Activated CD4-positive, alpha-beta memory T cell treated with anti-CD3 and anti-CD28 coated beads, Interleukin-2, amount 10 ng/mL, durations not matched to agents 7 days and 5 days (primary cell): ENCODE measurements at places on chromosomes 3 and 15.

- DNase-seq = peak; percentile 43
These were observed at the start of gene PLCH1 for GRCh38 chr3:155744626-155745324. Gene PLCH1, minus strand, starts transcription at chr3:155745071. Its CDS starts 40,847 bp downstream, at chr3:155704224.

DNA sequence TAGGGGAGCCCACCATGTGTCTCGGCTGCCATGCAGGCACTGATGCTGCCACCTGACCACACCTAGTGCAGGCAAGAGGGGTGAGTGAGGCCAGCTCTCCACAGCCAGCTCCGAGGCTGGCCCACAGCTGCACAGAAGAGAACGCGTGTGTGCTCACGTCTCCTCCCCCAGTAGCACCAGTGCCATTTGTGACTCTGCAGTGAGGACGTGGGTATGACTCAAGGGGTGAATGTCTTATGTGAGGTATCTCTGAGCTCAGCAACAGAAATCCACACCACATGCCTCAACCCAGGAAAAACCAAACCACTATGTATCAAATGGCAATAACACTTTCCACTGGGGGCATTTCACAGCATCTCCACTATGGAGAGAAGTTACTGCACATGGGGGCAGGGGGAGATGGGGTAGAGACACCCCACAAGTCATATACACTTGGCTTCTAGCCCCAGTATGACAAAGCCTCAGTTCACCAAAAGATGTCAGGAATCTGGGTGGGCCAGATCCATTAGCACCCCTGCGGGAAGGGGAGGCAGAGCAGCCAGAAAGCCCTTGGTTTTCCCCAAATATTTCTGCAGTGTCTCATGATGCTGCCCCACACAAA, 87.6 kb downstream of the LRIG1 start:
- DNase-seq = no peak

DNA sequence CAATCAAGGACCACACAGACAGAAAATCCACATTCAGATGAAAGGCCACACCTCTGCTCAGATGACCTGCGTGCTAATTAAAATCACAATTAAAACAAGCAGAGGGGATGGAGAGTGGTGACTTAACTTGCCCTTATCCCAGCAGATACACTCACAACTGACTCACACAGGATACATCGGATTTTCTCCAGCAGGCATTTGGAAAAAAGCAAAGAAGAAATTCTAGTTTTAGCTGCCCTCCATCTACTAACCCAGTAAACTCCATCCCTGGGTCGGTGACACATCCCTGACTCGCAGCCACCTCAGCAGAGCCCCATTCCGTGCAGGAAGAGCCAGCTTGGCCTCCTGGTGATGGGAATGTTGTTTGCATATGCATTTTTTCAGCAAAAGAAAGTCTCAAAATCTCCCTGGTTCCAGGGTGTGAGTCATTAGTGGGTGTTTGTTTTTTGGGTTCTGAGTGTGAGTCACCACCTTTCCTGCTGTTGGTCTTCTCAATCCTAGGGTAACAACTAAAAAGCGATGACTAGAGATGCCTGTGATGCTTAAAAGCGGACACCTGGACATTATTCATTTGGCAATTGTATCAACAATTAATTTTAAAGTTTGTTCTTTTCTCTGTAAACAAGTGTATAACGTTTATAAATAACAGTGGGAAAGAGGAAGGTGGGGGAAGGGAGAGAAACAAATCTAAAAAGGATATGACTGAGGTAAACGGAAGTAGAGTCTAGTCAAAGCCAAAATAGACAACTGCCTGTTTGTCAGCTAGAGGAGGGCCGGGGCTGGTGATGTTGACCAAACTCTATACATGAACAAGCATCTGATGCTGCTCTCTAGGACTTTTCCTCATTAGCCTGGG, 49.8 kb upstream of the SLC4A7 start:
- peak; percentile 69 for DNase-seq

DNA sequence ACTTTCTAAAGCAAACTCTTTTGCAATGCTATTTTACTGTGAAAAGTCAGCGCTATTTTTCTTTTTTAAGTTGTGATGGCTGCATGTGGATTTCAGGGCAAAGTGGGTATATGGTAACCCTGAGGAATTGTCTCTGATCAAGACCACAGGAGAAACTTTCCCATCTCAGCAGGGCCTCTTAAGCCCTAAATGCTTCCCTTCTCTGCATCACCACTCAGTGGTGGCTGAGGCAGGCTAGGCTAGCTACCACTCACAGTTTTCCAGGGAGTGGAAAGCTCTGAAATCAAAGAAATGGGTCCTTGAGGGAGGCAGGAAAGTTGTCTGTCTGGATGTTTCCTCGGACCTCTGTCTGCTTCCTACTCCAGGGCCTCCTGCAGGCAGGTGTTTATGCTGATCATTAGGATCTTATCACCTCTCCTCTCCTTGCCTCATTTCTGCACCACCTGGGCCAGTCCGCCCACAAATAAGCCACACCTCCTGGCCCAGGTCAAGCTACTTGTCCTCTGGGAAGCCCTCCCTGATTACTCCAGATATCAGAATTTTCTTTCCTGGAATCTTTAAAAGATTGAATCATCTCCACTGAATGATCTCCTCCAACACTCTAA, 37.0 kb downstream of the CEMIP start:
- no peak for DNase-seq

GRCh38 chr3:107942244-107942643, 148.6 kb downstream of the CD47 start:
- DNase-seq = peak; percentile 37

DNA sequence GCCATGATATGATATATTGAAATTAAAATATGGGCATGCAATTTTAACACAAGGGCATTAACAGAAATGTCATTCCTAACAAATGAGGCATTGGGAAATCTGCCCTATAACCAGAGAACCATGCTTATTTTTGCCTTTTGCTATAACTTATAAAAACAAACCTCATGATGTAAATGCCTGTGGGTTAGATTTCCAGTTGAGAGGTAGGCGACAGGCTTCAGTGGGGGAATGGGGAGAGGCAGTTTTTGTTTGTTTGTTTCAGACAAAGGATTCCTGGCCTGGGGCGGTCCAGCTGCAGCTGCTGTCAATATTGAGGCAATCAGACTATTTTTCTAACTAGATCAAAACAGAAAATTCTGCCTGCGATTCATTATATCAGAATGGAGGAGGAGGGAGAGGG, 490.4 kb upstream of the CFAP20DC start:
- no peak for DNase-seq

DNA sequence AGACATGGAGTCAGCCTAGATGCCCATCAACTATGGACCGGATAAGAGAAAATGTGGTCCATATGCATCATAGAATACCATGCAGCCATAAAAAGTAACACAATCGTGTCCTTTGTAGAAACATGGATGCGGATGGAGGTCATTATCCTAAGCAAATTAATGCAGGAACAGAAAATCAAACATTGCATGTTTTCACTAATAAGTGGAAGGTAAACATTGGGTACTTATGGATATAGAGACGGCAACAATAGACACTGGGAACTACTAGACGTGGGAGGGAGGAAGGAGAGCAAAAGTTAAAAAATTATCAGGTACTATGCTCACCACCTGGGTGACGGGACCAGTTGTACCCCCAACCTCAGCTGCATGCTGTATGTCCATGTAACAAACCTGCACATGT, 2.5 kb downstream of the PLD1 start:
- no peak for DNase-seq

DNA sequence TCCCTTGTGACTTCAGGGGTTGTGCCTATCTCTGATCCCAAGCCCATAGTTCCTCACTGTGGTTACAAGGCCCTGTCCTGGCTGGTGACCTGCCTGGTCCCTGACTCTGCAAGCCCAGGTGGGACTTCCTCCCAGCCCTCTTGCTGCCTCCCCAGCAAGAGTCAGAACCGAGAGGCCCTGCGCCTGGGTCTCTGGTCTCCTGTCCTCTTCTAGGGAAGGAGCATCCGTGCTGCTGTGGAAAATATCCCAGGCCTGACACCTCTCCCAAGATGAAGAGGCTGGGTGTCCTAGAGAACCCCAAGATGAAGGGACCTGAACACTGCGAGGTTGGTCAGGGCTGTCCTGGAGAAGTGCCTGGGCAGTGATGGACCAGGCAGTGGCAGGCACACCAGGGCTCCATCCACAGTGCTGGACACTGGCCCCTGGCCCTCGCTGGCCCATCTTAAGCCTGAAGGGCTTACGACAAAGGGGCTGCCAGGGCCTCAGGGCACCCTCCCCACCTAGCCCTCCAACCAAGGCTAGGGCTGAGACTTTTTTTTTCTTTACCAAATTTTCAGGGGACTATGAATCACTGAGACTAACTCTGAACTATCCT, 32.7 kb downstream of the PTH1R start:
- no peak for DNase-seq

GRCh38 chr3:101268971-101269671, 51.3 kb downstream of the IMPG2 start:
- no peak for DNase-seq

DNA sequence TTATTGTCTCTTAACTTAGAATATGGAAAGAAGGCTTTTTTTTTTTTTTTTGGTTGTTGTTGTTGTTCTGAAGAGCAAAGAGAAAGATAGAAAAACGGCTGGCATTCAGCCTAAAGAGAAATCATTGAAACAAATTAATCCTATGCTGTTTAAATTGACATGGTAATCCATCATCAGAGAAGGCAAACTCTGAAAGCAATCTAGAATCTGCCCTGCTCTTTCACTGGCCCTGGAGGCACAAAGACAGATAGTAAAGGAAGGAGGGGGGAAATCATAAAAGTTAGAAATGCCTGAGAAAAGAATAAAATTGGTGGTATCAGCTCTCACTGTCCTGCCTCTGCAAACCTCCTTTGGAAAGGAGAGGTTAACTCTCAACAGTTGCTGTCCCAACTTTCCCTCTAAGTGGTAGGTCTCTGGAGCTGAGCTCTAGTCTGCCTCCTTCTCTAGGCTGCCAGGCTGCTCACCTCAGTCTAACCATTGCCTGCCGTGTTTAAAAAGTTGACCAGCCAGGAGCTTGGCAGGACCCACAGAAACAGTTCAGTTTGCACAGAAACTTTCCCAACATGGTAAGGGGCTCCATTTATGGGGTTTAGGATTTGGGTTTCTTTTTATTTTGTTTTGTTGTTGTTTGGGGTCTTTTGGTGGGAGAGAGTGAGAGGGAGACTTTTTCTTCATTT, 13.4 kb upstream of the NR2F2 start:
- DNase-seq = no peak

- no peak for DNase-seq
These were observed 155.6 kb upstream of the SLC2A2 start for GRCh38 chr3:171181907-171182690.

- DNase-seq = no peak
These were observed 255.6 kb downstream of the ZNF621 start for GRCh38 chr3:40780291-40780924.

GRCh38 chr15:65338366-65338765, 33.9 kb downstream of the RNU5B-1 start:
- no peak for DNase-seq

GRCh38 chr15:25844076-25844475, 19.1 kb downstream of the ATP10A start:
- DNase-seq = no peak

DNA sequence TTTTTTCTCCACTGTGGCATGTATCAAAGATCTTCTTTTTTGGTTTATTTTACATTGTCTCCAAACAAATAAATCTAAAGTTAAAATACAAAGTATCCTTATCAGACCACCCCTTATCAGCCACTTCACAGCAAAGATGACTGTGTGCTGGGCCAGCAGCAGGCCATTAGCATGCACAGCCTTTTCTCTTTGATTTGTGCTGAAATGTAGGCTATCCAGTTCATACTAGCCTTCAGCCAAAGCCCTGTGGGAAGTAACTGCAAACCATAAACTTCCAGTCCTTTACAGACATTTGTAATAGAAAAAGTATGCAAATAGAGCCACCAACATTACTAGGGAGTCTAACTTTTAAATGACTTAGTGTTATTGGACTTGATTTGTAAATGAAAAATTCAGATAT, 816.3 kb downstream of the FHIT start:
- no peak for DNase-seq

DNA sequence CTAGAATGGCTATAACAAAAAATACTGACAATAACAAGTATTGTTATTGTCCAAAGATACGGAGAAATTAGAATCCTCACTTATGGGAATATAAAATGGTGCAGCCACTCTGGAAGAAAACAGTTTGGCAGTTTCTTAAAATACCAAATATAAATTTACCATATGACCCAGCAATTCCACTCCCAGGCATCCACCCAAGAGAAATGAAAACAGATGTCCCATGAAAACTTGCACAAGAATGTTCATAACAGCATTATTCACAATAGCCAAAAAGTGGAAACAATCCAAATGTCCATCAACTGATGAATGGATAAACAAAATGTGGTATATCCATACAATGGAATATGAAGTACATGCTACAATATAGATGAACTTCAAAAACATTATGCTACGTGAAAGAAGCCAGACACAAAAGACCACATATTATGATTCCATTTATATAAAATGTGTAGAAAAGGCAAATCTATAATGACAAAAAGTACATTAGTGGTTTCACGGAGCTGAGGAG, 9.4 kb downstream of the AAGAB start:
- DNase-seq = no peak

DNA sequence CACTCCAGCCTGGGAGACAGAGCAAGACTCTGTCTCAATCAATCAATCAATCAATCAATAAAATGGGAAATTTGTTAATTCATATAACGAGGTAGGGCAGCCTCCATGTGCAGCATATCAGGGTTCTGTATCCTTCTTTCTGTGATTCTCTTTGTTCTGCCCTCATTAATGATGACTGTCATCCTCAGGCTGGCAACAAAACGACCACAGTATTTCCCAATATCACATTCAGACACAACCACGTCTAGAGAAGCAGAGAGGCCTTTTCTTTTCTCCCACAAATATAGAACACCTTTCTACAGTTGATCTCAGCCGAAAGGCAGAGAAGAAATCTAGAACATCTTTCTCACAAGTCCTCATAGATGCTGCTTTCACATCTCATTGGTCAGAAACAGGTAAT, 11.2 kb downstream of the CEP19 start:
- no peak for DNase-seq

DNA sequence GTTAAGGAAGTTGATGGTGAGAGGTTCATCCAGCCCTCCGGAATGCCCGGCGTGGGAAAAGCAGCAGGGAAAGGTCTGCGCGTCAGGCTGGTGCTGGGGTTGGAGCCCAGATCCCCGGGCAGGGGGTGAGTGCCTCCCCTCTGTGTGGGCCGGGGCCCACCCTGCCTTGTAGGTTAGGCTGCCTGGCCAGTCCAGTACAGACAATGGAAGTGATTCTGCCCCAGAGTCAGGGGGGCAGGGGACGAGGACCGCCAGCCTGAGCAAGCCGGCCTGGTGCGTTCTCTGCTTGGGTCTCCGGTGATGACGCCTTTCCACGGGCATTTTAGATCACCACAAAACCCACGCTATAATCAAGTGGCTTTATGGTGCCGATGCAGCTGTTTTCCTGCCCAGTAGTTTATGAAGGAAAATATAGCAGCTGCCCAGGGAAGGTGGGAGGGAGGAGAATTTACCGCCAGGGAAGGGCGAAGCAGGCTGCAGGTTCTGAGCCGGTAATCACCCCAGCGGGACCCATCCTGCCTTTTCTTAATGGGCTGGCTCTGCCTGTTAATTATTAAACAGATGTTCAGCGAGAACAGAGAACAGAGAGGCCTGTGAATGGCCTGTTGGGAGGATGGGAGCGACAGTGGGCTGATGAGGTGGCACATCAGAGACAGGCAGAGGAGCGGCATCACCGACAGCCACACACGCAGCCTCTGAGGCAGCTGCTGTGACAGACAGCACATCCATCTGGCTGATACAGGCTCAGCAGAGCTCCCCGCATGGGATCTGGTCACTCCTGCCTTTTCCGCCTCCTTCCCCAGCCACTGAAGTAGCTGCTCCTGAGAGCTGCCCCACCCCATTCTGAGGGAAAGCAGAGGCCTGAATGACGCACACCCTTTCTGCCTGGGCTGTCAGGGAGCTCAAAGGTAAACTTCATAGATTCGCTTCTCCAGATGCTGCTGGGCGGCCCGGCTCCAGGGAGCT, 35.2 kb downstream of the BDH1 start:
- DNase-seq = no peak
